Activated CD4-positive, alpha-beta T cell treated with anti-CD3 and anti-CD28 coated beads for 4 hours (primary cell): ENCODE measurements at places on chromosomes 4 and X.

GRCh38 chrX:114924856-114925255 is 92.6 kb downstream of the IL13RA2 start:
- DNase-seq = no peak

- DNase-seq = no peak
These were observed 54.9 kb upstream of the MTM1 start for GRCh38 chrX:150513544-150513943.

GRCh38 chrX:136850441-136851175 is 29.9 kb downstream of the RBMX start:
- no peak for DNase-seq

DNA sequence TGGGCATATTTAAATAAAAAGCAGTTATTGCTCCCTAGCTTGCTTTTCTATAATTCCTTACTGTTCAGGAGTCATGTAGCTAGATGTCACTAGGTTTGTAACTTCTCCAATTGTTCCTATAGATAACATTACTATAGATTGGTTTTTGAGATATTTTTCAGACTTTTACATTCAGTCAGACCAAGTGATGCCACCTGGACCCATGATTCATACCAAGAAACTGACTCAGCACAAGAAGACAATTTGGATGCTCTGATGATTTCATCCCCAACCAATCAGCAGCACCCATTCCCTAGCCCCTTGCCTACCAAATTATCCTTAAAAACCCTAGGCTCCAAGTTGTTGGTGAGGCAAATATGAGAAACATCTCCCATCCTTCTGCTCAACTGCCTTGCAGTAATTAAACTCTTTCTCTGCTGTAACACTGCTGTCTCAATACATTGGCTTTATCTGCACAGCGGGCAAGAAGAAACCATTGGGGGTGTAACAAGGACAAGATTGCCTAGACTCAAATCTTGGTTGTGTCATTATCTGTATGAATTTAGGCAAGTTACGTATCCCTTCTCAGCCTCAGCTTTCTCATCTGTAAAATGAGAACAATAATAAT is 11.8 kb upstream of the NEIL3 start:
- DNase-seq = no peak

DNA sequence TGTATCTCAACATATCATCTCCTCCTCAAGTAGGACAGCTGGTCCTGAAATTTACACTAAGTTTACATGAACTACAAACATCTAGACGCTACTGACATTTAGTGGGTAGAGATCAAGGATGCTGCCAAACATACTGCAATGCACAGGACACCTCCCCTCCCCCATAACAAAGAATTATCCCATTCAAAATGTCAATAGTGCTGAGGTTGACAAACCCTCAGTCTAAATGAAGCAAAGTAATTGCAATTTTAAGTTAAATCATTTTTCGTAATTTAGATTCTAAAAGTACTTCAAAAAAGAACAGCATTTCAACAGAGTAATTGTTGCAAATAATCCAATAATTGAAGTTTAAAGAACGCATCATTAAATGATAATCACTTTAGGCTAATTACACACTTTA is 1.2 kb downstream of the PRMT9 start:
- no peak for DNase-seq

- no peak for DNase-seq
These were observed 5.2 kb upstream of the RADX start for GRCh38 chrX:106606571-106606970.

GRCh38 chrX:28178206-28178605 is 197.0 kb upstream of the DCAF8L1 start:
- DNase-seq = no peak

- no peak for DNase-seq
These were observed 3.9 kb upstream of the POU4F2 start for GRCh38 chr4:146634825-146635224.

- no peak for DNase-seq
These were observed 47.7 kb upstream of the SYTL5 start for GRCh38 chrX:37958525-37959211.

- no peak for DNase-seq
These were observed 87.3 kb upstream of the ZNF81 start for GRCh38 chrX:47749185-47749967.

DNA sequence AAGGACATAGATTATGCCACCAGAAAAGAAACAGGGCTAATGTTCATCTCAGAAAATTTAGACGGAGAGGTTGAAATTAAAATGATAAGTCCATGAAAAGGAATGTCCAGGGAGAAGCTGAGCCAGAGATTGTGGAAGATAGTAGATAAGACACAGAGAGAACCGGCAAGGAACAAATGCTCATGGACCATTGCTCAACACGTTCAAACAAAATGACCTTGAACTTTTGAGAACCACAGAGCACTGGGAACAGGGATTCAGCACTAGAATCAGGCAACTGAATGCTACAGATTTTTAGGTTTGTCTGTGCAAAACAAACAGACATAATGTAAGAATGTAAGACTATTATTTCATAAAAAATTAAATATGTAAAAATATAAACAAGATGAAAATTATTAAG is 206.3 kb downstream of the PDGFC start:
- DNase-seq = no peak

DNA sequence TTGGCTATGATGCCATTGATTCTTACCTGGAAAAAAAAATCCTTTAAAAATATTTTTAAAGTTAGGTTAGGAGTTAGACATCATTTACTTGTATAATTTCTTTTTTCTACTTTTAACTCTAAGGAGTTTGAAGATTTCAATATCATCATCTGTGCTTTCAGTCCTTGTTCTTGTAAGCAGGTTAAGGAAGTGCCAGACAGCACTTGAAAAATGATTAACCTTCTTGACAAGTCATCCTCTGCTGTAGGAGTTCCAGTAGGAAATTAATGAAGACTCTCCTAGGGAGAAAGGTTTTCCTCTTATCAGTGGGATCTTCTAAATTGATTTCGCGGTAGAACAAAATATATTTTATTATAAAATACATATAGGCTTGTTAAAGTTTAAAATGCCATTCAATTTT is 29.1 kb upstream of the ANAPC4 start:
- no peak for DNase-seq

DNA sequence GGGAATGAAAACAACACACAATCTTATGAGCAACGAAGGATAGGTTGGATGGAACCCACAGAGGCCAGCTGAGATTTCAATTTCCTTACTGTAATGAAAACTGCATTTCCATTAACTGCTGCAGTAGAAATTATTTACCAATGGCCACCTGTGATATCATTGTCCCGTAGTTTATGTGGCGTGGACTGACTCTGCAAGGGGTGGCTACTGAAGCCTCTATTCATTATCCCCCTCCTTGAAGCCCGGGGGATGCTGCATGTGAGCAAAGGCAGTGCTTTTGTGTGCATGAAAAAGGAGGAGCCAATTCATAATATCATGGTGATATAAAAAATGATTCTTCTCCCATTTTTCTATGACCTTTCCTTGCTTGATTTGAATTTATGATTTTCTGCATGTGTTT is 207.8 kb downstream of the PTTG2 start:
- no peak for DNase-seq

DNA sequence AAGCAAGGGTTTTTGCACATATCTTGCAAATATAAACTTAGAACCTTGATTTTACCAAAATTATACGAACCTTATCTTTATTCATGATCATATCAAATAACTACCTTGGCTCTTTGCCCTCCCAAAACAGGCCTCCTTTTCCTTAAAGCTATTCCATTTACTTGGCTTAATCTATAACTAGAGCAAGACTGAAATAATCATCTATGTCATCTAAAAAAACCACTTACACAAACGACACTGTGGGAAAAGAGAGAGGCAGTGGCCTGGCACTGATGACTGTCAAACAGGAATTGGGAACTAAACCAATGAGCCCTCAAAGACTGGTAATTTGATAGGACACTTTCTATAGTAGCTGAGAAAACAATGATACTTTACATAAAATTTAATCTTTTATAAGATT is 11.7 kb upstream of the PTPN13 start:
- DNase-seq = no peak
